ENCODE measurements at places on chromosomes 7 and 10.

DNA sequence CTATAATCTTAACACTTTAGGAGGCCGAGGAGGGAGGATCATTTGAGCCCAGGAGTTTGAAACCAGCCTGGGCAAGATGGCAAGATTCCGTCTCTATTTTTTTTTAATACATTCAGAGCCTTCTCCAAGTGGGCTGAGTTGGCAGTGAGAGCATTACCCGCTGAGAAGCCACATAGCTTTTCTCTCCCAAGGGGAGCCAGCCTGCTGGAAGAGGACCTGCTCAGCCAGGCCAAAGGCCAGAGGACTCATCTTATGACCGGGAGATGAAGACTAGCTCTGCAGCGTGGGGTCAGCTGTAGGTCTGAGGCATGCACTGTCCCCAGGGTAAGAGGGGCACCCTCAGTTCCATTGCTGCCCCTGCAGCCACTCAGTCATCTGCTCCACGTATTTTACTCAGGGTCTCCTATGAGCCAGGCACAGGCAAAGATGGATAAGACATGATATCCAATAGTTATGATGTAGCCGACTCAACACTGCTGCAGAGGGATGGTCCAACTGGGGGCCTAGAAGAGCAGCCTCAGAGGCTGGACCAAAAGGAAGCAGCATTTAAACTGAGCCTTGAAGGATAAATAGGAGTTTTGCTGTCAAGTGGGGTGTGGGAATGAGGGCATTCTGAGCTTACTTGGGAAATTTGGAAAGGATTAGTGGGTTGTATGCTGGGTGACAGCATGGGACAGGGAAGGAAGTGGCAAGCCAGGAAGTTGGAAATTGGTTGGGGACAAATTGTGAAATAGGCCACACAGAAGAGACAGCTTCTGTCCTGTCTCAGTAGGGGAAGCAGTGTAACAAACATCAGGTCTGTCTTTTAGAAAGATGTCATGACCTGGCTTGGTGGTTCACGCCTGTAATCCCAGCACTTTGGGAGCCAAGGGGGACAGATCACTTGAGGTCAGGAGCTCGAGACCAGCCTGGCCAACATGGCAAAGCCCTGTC lies 1.6 kb upstream of the MARVELD1 start:
- DNase-seq = no peak

DNA sequence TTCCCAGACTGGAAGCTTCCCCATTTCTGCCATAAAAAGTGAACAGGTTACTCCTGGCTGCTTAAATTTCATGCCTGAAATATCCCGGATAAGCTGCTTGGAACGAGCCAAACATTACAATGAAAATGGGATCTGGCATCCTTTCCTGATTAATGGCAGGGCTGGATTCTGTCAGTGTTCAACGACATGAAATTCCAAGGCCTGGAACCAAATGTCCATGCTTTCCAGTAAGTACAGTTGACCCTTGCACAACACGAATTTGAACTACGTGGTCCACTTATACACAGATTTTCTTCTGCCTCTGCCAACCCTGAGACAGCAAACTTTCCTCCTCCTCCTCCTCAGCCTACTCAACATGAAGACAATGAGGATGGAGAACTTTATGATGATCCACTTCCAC lies 65.4 kb downstream of the SGMS1 start:
- DNase-seq = no peak

DNA sequence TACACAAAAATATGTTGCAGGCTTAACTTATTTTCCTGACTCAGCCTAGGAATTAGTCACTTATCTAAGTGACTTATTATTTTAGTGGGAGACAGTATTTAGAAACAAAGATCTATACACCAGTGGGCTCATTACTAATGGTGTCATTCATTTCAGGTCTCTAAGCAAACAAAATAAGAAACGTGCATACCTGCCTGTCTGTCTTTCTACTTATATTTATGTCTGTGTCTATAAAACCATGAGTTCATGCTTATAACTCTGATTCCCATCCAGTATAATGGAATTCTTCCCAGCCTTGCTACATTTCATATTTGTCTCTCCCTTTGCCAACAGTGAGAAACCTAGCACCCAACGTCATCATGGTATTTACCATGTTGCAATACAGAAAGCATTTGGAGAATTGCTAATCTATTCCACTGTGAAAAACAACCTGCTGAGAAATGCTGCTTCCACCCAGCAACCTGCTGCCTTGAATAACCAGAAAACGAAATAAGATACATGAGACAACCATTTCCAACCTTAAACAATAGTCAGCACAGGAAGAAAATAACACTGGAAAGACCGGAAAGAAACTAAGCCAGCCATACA lies 501.0 kb downstream of the GLRX3 start:
- no peak for DNase-seq

DNA sequence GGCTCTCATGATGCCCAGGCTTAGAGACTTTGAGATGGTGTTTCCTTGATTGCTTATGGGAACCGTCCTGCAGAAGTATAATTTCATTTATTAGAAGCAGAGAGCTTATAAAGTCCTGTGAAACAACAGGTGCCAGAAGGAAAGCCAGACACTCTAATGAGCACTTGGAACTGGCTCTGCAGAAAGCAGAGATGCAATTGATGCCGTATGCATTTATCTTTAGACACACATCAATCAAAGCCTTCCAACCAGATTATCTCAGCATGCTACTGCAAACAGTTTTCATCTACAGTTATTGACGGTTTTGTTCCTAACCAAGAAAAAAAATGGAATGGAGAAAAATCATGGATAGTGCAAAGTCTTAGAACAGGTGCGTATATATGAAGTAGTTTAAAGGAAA lies 371.7 kb upstream of the PRKCQ start:
- no peak for DNase-seq

Measured in stimulated activated CD4-positive, alpha-beta T cell treated with anti-CD3 and anti-CD28 coated beads, Interleukin-1b, Interleukin-23, amount 100 ng/mL, for 1 hour (primary cell).